ENCODE measurements at places on chromosomes 1 and 21.

DNA sequence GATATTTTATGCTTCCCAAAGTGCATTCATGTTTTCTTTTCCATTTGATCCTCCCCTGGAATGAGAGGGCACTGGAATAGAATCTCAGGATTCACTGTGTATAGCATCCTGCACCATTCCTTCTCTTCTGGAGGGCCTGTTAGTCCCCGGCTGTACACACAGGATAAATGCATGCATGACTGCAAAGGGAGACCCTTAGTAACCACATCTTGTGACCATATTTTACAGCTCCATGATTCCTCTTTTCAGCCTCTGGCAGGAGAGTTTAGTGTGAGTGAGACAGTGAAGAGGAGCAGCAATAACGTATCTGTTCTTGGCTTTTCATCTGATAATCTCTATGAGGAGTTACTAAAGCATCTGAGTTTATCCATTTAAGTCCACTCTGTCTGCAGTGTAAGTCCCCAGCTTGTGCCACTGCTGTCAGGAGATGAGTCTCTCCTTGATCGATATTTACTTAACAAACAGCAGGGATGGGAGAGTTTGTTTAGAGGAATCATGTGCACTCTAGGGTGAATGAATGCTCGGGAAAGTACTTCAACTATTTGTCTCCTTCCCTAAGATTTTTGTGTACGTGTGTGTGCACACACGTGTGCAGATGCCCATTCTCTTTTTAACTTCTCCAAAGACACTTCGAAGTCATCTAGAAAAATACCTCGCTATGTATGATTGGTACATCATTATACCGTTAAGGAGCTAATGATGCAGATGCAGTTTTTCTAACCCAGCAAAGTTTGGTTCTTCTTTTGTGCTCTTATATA lies 41.1 kb downstream of the PROX1 start:
- no peak for DNase-seq

DNA sequence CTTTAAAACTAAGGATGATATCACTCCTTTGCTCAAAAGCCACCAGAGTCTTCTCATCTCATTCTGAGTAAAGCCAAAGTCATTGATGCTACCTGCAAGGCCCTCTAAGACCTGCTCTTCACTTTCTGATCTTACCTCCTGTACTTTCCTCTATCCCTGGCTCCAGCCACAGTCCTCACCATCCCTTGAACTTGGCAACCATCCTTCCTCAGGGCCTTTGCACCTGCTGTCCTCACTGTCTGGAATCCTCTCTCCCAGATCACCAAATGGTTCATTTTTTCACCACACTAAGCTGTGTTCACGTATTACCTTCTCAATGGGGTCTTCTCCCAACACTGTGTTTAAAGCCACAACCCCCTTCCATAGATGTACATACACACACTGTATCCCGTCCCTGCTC lies 4.3 kb upstream of the PHLDA3 start:
- DNase-seq = no peak

DNA sequence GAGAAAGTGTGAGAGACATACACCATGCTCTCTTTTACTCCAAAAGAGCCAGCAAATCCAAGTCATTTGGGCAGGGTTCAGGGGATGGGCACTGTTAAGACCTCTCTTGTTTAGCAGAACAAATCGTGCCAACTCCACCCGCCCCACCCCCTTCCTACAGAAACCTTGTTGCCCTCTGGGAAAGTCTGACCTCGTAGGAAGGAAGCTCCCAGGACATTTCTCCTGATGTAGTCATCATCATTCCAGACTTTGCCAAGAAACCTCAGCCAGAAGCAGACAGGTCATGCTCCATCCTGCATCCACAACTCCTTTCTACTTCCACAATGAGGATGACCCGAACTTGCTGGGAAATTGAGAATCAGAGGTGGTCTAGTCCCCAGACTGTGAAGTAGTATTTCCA lies 57.7 kb downstream of the UBE2T start:
- DNase-seq = no peak

DNA sequence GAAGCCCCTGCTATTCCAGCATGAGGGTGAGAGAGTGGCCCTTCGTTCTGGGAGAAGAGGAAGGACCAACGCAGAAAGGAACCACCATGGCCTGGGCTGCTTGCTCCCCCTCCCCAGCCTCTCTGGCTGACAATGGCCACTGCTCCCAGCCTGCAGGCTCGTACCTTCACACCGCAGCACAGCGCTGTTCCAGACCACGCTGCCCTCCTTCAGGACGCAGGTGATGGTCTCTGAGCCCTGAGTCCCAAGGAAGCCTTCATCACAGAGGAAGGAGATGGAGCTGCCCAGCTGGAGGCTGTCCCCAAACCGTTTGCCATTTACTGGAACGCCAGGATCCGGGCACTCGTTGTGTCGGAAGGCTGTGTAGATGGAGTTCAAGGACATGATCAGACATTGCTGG lies 124.9 kb upstream of the HMGB4 start:
- no peak for DNase-seq

DNA sequence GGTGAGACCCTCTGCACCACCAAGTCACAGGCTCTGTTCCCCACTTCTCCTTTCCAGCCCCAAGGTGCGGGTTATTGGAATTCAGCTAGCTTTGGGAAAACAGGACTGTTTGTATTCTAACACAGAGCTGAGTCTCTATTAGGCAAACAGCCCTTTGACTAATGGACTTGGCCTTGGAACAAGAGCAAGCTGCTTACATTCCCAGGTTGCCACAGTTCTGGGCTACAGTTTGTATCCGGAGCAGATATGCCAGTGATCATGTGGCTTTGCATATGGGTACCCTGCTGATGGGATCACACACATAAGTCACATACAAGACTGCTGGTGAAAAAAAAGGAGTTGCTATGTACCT lies 110.5 kb upstream of the COA6 start:
- no peak for DNase-seq

DNA sequence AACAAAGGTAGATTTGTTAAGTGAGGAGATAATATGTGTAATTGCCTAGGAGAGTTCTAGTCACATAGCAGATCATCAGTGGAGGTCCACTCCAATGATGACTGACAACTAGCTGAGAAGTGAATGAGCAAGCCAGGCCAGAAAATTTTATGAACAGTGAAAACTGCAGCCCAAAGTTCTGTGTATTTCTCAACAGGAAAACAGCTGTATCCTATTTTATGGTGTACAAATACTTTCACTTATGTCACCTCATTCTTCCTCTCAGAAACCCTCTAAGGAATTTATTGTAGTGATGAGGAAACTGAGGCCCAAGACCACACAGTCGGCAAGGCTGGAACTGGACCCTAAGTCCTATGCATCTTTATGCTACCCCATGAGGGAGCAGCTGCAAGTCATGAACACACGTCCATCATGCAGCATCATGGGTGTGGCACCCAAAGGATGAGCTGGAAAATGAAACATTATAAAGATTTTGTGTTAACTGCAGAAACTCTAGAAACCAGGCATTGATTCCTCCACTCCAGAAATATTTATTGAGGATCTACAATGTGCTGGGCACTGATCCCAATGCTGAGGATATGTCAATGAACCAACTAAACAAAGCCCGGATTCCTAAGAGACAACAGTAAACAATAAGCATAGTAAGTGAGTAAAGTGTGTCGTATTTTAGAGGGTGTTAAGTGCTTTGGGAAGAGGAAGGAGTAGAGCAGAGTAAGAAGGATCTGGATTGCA lies 99.5 kb upstream of the DUSP10 start:
- no peak for DNase-seq

GRCh38 chr1:14940285-14940870 lies 213.2 kb upstream of the TMEM51 start:
- DNase-seq = no peak

GRCh38 chr21:38114717-38115333 lies 142.0 kb upstream of the KCNJ15 start:
- no peak for DNase-seq

GRCh38 chr1:55195521-55196233 lies 19.5 kb downstream of the USP24 start:
- DNase-seq = no peak

- DNase-seq = peak; percentile 52
Measured at GRCh38 chr1:204880906-204881305, 10.2 kb downstream of the NFASC start.

DNA sequence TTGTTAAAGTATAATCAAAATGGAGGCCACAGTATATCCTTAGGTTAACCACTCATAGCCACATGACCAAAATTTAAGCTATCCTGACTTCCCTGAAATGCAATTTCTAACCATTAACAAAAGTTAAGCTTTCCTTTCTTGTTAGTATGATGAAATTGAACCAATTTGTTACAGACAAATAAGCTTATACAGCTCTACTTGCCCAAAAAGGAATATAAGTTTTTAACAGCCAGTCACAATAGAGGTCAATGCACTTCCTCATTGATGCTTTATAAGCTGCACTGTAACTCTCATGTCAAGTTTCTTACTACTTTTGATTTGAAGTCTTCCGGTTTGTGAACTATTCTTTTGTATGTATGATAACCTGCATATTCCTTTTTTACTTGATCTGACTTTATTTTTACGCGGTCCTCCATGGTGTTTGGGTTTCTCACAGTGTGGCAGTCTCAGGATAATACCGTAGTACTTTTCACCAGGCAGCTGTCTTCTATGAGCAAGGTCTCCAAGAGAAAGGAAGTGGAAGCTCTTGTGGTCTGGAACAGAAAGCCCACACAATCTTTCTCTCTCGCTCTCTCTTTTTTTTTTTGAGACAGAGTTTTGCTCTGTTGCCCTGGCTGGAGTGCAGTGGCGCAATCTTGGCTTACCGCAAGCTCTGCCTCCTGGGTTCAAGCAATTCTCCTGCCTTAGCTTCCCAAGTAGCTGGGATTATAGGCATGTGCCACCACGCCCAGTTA lies 331.6 kb downstream of the SRGAP2C start:
- DNase-seq = peak; percentile 86

GRCh38 chr1:64917328-64917861 lies 49.0 kb downstream of the JAK1 start:
- no peak for DNase-seq

DNA sequence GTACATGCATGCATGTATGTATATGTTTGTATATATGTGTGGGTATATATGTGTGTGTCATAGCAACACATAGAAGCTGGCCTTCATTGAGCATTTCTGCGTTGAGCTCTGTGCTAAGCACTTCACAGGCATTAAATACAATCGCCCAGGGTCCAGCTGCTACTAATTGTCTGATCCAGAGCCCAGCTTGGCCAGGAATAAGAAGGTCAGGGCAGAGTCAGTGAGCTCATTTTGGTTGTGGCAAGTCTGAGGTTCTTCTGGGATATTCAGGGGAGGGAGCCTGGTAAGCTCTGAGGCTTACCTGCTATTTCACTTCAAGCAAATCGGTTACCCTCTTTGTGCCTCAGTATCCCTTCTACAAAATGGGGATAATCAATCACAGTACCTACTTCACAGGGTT lies 59.6 kb downstream of the FOXO6 start:
- no peak for DNase-seq

DNA sequence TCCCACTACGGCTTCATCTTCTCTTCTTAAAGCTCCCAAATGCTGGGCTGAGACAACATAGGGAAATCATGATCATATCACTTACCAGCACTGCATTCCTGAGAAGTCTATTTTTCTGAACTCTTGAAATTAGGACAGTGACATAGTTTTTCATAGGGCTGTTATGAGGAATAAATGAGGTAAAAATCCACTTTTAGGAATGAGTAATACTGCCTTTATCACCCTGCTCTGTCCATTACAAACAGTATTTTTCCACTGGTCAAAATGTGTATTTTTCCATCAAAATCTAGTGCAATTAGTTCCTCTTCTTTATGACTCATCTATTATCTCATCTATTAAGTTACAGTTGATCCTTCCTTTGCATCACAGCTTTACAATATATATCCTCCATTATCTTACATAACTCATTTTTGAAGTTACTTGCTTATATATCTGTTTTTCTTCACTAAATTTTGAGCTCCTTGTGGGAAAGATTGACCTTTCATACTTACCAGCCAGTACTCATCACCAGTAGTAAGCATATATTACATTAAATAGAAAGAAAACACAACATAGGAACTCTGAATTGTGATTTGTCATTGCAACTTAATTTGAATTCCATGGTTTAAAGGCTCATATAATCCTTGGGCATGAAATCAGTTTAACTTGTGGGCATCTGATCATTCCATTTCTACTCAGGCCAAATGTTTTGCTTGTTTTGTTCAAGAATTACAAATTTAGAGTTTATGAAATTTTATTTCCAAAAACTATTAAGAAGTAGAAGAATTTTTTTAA lies 37.1 kb downstream of the PRRX1 start:
- no peak for DNase-seq

- DNase-seq = no peak
Measured at GRCh38 chr21:21845901-21846300, 847.7 kb downstream of the NCAM2 start.

- no peak for DNase-seq
Measured at GRCh38 chr1:7680207-7680954, 90.7 kb upstream of the VAMP3 start.

DNA sequence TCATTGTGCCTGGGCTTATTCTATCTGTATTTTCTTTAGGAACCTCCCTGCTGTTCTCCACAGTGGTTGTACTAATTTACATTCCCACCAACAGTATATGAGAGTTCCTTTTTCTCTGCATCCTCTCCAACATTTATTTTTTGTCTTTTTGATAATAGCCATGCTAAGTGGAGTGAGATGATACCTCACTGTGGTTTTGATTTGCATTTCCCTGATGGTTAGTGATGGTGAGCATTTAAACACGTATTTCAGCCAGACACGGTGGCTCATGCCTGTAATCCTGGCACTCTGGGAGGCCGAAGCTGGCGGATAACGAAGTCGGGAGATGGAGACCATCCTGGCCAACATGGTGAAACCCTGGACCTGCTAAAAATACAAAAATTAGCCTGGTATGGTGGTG lies 57.9 kb downstream of the SLAMF6 start:
- peak; percentile 79 for DNase-seq

DNA sequence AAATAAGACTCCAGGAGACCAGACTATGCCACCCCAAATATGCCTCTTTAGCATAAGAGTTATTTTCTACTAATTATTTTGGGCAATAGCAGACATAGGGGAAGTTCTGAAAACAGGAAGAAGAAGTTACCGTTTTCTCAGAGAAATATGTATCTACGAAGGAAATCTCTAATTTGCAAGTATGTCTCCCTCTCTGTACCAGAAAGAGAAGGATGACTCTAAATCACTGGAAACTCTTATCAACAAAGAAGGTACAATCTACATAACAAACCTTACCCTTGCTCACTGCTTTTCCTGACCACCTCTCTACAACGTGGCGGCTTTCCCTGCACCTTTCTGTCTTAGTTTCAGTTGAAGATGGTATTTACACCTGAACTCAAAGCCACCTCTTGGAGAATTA lies 49.0 kb downstream of the OMA1 start:
- peak; percentile 70 for DNase-seq

DNA sequence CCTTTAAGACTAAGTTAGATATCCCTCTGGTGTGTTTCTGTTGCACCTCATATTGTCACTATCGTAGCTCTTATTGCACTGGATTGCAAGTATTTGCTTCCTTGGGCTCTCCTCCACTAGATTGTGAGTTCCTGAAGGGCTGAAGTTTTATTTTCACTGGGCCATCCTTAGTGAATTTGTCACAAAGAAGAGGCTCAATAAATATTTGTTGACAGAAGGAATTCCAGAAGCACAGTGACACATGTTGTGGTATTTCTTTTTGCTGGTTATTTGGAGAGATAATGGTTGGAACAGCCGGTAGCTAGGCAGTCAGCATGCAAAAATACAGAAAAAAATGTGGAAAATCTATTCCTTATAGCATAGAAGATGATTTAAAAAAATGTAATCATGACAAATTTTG lies 129.9 kb upstream of the ZRANB2 start:
- no peak for DNase-seq

Data from Karpas-422 (cell line).